Naive thymus-derived CD8-positive, alpha-beta T cell (primary cell): ENCODE measurements at places on chromosomes 12 and 14. TPM values are rescaled to one million over a fixed set of nuclear protein-coding genes. Genes with fewer than 3 reads are reported as not detected.

WDHD1 gene
- 3.9 TPM for total RNA-seq

AMDHD1 gene
- total RNA-seq, result 2.0 TPM

TAS2R31 gene
- 3.2 TPM for total RNA-seq

C12orf76 gene
- total RNA-seq, result 20.2 TPM

TMEM63C gene
- 0.83 TPM for total RNA-seq

PCNX4 gene
- 46.7 TPM for total RNA-seq

ANO2 gene
- total RNA-seq, result not detected

TMEM132D gene
- not detected for total RNA-seq

NGB gene
- total RNA-seq, result not detected

POTEG gene
- total RNA-seq, result not detected

DUSP16 gene
- 27.0 TPM for total RNA-seq

RPL41 gene
- total RNA-seq, result 5,098 TPM

GALNT16 gene
- not detected for total RNA-seq

C12orf50 gene
- 0.13 TPM for total RNA-seq

KRT79 gene
- not detected for total RNA-seq
